Substantia nigra (tissue), 51 donors: ENCODE measurements at places on chromosomes 7 and 10.

- DNase-seq, result no peak
Measured at GRCh38 chr10:15703151-15703880, 16.4 kb downstream of the ITGA8 start.

DNA sequence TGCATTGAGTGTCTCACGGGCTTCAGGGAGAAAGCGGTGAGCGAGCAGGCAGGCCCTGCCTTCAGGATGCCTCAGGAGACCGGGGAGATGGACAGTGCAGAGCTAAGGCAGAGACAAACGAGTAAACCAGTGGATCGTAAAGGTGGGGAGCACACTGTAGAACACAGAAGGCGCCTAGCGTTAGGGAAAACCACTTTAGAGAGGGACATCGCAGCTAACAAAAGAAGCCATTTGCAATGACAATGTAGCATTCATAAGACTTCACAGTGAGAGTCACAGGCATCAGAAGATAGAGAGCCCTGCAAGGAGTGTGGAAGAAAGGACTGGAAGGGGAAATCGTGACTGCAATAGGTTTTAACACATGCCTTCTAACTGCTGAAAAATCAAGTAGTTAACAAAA is 54.9 kb upstream of the TMEM273 start:
- no peak for DNase-seq

DNA sequence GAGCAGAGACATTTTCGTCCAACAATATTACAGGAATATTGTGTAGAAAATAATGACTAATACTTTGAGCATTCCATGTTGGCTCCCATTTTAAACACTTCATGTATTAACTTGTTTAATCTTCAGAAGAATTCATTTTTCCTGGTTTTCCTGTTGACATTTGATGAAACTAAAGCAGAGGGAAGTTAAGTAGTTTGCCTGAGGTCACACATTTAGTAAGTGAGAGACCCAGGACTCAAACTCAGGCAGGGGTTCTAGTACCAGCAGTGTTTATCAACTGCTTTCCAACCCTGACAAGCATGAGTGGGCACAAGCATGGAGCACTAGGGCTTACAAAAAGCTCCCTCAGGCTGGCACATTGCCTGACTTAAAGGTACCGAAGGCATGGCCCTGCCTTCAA is 719.1 kb downstream of the AUTS2 start:
- DNase-seq, result no peak

DNA sequence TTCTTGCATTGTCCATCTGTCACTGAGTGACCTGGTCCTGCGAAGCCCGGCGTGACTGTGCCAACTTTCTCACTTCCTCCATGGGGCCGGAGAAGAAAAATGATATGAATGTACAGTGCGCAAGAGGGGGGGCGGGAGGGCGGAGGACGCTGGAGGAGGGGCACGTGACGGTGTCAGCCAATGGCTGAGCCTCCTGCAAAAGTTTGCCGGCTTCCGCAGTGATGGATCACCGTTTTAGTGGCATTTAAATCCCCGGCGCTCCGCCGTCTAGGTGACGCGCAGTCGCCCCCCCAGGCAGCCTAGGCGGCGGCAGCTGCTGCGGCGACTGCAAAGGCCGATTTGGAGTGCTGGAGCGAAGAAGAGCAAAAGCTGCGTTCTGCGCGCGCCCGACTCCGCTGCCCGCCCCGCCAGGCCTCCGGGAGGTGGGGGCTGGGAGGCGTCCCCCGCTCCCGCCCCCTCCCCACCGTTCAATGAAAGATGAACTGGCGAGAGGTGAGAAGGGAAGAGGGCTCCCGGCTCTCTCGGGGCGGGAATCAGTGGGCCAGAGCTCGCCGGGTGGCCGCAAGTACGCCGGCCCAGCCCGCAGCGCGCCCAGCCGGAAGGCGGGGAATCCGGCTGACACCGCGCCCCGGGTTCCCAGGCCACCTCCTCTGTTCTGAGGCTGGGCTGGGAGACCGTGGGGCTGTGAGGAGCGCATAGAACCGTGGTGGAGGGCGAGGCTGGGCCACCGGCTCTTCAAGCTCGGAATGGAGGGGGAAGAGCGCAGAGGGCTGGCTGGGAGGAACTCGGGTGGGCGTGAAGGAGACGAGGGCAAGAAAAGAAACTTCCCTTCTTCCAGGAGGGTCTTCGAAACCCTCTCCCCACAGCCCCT is at the start of gene HOXA1:
HOXA1 (minus strand) TSS at position 104 of the 871 bp plus-strand sequence; CDS start at position 16, 88 bp downstream.
- DNase-seq, result no peak
